ENCODE measurements at places on chromosomes 13 and 19. TPM values are rescaled to one million over a fixed set of nuclear protein-coding genes. Genes with fewer than 3 reads are reported as not detected.

Gene FGF14
- total RNA-seq = 4.2 TPM

Gene SPTBN4
- total RNA-seq = 2.6 TPM

Gene ZNF284
- 5.2 TPM for total RNA-seq

Gene BRME1
- total RNA-seq = 3.5 TPM

Gene CEACAM19
- total RNA-seq = 6.1 TPM

Gene HIF3A
- total RNA-seq = 46.1 TPM

Gene ZNF581
- 41.3 TPM for total RNA-seq

Gene ZNF491
- 8.8 TPM for total RNA-seq

Gene MAG
- 2.1 TPM for total RNA-seq

Gene CPB2
- total RNA-seq = 0.19 TPM

Gene LGALS14
- 0.48 TPM for total RNA-seq

Gene FSD1
- 26.3 TPM for total RNA-seq

Gene ATXN8OS
- total RNA-seq = not detected

Gene BCKDHA
- 11.7 TPM for total RNA-seq

Gene ZNF439
- 2.5 TPM for total RNA-seq

Gene WDR87
- total RNA-seq = not detected

Gene CLEC17A
- total RNA-seq = not detected

Gene SLC10A2
- 1.7 TPM for total RNA-seq

Gene F2RL3
- not detected for total RNA-seq

Gene RASAL3
- not detected for total RNA-seq

Gene LILRA6
- not detected for total RNA-seq

Gene CYP4F12
- 1.2 TPM for total RNA-seq

Gene PDX1
- 7.1 TPM for total RNA-seq

Gene ALOX5AP
- 0.31 TPM for total RNA-seq

Gene PTGER1
- total RNA-seq = 0.56 TPM

Gene PRKACA
- 55.3 TPM for total RNA-seq

Gene CEACAM4
- total RNA-seq = not detected

Gene CGB3
- total RNA-seq = 6.1 TPM

Gene CLEC11A
- 5.9 TPM for total RNA-seq

Gene FCAR
- total RNA-seq = not detected

Gene FUT2
- 13.3 TPM for total RNA-seq

Gene ZNF835
- total RNA-seq = 0.12 TPM

Gene PLPPR2
- total RNA-seq = 15.9 TPM

Gene MCOLN1
- 24.3 TPM for total RNA-seq

Gene FXYD5
- 24.2 TPM for total RNA-seq

Gene KLK2
- total RNA-seq = 0.43 TPM

Gene SYT3
- total RNA-seq = not detected

Gene OR7C1
- not detected for total RNA-seq

Gene PBX4
- total RNA-seq = 2.1 TPM

Gene GAPDHS
- not detected for total RNA-seq

Gene RASIP1
- 1.9 TPM for total RNA-seq

Gene TPP2
- 54.4 TPM for total RNA-seq

Gene FGF22
- not detected for total RNA-seq

Gene ZNF440
- 20.7 TPM for total RNA-seq

Gene SIGLEC14
- not detected for total RNA-seq
